Thymus (tissue), 14 donors: ENCODE measurements at places on chromosomes 5 and 9. TPM values are rescaled to one million over a fixed set of nuclear protein-coding genes. Genes with fewer than 3 reads are reported as not detected.

The PLAC8L1 gene
- 0.24 TPM for total RNA-seq

The PPP3R2 gene
- not detected for total RNA-seq

The FST gene
- 1.6 TPM for total RNA-seq

The SLC36A2 gene
- total RNA-seq = not detected

The MED7 gene
- total RNA-seq = 17.0 TPM
